ENCODE measurements at places on chromosomes 5 and 9.

GRCh38 chr9:107025260-107026035, 162.5 kb downstream of the ZNF462 start:
- DNase-seq: no peak

DNA sequence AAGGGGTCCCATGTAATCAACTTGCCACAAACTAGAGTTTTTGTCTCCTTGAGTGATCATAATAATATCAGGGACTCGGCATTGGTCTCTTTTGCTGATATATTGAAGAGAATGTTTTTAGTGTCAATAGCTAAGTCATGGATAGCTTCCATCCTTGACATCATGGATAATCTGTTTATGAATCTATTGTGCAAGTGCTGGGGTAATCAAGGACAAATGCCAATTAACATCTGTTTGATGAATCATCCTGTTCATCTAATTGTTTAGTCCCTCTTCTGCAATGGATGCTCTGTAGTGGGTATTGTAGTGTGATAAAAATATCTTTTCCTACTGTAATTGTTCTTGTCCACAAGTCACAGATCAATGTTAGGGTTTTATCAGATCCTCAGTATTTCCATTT, 607.5 kb upstream of the SEMA6A start:
- DNase-seq: no peak

GRCh38 chr5:40010436-40010835, 585.7 kb upstream of the DAB2 start:
- no peak for DNase-seq

DNA sequence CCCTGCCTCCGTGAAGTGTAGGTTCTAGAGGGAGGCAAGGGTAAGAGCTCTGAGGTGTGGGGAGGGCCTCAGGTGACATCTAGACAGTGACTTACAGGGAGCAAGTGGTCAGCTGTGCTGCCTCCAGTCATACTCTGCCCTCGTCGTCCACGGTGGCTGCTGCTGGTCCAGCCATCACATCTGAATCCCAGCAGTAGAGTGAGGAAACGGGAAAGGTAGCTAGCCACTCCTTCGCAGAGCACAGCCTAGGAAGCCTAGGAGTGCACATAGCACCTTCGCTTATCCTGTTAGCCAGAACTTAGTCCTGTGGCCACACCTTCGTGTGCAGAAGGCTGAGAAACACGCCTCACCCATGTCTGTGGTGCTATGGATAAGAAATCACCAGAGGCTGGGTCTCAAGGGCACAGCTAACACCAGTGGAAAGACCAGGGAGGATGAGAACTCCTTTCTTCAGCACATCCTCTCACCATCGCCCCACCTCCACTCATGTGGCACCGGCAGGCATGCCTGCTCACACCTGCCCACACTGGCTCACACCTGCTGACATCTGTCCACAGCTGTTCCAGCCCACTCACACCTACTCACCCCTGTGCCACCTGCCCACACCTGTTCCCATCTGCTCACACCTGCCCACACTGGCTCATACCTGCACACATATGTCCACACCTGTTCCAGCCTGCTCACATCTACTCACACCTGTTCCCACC, 44.5 kb upstream of the SLC6A19 start:
- no peak for DNase-seq

Data from NCI-H2081 treated with DMSO at 0.1 percent for 48 hours (cell line).